ENCODE measurements at places on chromosomes 13 and 19. TPM values are rescaled to one million over a fixed set of nuclear protein-coding genes. Genes with fewer than 3 reads are reported as not detected.
A peak's percentile ranks its signal among the peaks of the same experiment; 100 is the strongest.

The UQCR11 gene
- 70.8 TPM for total RNA-seq

- H3K27ac ChIP-seq = no peak overlapping the region
- DNase-seq = no peak
- no peaks in the 10 kb centered on the region for H3K27me3 ChIP-seq
- no peak overlapping the region for H3K4me3 ChIP-seq
- no peaks in the 10 kb centered on the region for H3K36me3 ChIP-seq
Measured at GRCh38 chr13:83100237-83100636, 782.0 kb downstream of the SLITRK1 start.

The PLIN5 gene
- 7.1 TPM for total RNA-seq

DNA sequence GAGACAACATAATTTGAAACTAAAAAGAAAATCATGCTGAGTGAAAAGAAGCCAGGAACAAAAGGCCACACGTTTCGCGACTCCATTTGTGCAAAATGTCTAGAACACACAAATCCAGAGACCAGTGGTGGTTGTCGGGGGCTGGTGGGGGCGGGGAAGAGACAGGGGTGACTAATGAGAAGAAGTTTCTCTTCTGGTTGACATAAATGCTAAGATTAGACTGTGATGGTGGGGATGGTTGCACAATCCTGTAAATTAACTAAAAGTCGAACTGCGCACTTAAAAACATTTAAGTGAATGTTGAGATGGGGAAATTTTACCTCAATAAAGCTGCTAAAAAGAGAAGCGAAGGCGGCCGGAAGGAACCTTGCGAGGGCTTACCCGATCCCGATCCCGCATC lies 7.1 kb downstream of the AKAP8 start:
- peaks cover 40% of the 10 kb centered on the region for H3K4me1 ChIP-seq
- H3K27me3 ChIP-seq = no peaks in the 10 kb centered on the region
- no peak overlapping the region for H3K27ac ChIP-seq
- DNase-seq = no peak
- H3K36me3 ChIP-seq = peaks cover 72% of the 10 kb centered on the region
- H3K4me3 ChIP-seq = no peak overlapping the region

GRCh38 chr19:2982983-2983350 lies 5.6 kb downstream of the TLE6 start:
- DNase-seq = peak; percentile 94
- peak overlapping the region; percentile 37 for H3K4me3 ChIP-seq
- H3K36me3 ChIP-seq = no peaks in the 10 kb centered on the region

The BEST2 gene
- total RNA-seq = 41.4 TPM

DNA sequence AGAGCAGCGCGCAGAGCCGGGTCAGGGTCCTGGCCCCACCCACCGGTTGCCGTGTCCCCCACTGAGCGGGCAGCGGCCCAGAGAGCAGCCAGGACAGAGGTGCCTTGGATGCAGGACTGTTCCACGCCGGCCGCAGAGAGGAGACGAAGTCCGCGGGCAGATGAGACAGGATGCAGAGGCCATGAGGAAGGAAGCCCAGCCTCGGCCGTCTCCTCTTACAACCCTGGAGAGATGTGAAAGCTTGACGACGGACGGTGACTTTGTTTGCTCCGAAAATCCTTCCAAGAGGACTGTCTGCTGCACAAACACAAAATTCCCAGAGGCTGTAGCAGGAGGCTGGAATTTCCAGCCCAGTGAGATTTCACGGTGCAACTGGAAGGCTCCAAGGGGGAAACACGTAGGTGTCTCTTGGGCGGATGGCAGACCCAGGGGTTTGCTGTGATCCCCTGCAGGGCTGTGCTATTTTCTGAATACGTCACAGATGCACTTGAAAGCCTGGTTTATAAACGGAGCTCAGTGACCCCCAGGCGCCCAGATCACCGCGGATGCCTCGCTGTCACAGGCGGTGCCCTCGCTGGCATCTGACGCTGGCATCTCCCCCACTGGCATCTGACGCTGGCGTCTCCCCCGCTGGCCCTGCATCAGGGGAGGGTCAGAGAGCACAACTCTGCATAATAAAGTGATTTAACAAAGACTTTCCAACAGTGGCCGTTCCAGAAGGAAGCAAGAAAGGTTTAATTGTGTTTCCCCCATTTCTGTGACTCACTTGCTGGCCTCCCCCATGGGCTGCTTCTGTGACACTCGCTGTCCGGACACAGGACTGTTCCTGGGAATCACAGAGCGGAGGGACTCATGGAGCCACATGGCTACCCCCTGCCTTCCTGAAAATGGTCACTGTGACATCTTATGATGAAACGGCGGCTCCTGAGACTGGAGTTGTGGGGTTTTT lies 62.0 kb upstream of the C13orf46 start:
- no peaks in the 10 kb centered on the region for H3K36me3 ChIP-seq
- DNase-seq = no peak
- H3K27ac ChIP-seq = peak overlapping the region; percentile 64
- H3K4me1 ChIP-seq = peaks cover 41% of the 10 kb centered on the region
- no peaks in the 10 kb centered on the region for H3K27me3 ChIP-seq

GRCh38 chr13:79043208-79043607 lies 362.8 kb downstream of the RBM26 start:
- no peak overlapping the region for H3K27ac ChIP-seq
- H3K4me1 ChIP-seq = no peaks in the 10 kb centered on the region
- H3K36me3 ChIP-seq = no peaks in the 10 kb centered on the region
- H3K4me3 ChIP-seq = no peak overlapping the region

DNA sequence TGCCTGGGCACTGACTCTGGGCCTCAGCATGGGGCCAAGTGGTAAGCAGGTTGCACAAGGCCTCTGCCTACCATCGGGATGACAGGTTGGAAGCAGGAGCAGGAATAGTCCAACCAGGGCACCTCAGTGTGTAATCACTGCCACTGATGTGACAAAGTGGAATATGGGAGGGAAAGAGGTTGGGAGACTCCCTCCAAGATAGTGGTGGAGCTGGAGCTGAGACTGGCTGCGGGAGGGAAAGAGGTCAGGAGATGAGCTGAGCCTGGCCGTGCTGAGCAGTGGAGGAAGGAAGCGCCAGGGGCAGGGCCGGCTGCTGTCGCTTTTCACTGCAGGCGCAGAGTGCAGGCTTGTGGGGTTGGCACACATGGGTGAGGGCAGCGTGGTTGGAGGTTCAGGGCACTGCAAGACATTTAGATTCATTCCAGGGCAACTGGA lies 6.8 kb downstream of the UPF3A start:
- H3K36me3 ChIP-seq = peaks cover 59% of the 10 kb centered on the region
- H3K27ac ChIP-seq = no peak overlapping the region
- no peak for DNase-seq
- H3K4me3 ChIP-seq = no peak overlapping the region
- H3K4me1 ChIP-seq = peaks cover 17% of the 10 kb centered on the region

DNA sequence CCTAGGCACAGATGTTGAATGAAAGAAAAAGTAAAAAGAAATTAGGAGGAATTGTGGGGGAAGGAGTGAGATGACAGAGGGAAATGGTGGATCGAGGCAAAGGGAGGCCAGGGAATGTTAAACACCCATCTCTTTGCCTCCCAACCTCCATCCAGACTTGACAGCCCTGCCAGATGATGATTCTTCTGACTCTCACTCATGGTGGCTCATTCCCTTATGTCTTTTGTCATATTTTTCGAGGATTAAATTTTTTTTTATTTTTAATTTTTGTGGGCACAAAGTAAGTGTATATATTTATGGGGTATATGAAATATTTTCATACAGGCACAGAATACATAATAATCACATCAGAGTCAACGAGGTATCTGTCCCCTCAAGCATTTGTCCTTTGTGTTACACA lies 42.8 kb downstream of the ADGRE1 start:
- H3K27ac ChIP-seq = no peak overlapping the region
- H3K36me3 ChIP-seq = no peaks in the 10 kb centered on the region
- H3K4me3 ChIP-seq = no peak overlapping the region
- no peak for DNase-seq
- no peaks in the 10 kb centered on the region for H3K4me1 ChIP-seq
- no peaks in the 10 kb centered on the region for H3K27me3 ChIP-seq

The ZNF730 gene
- not detected for total RNA-seq

DNA sequence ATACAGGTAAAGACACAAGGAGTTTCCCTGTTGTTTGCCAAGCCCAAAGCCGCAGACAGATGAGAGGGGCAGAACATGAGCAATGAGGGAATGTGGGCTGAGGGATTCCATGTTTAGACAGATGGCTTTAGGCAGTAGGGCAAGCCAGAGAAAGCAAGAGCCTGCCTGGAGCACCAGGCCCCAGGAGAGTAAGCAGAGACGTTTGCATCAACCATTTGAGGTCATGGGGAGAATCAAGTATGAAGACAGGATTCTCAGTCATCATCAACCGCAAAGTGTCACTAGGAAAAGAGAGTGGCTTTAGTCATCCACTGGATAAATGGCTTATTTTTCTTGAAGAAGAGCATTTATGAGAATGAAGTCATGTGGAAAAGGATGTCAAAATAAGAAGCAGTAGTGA lies 184.7 kb downstream of the COG6 start:
- no peaks in the 10 kb centered on the region for H3K4me1 ChIP-seq
- H3K27me3 ChIP-seq = no peaks in the 10 kb centered on the region
- no peaks in the 10 kb centered on the region for H3K36me3 ChIP-seq

- H3K27ac ChIP-seq = no peak overlapping the region
- H3K27me3 ChIP-seq = peaks cover 4% of the 10 kb centered on the region
- no peaks in the 10 kb centered on the region for H3K36me3 ChIP-seq
- H3K4me1 ChIP-seq = no peaks in the 10 kb centered on the region
Measured at GRCh38 chr19:35052599-35053190, 11.2 kb downstream of the HPN start.

DNA sequence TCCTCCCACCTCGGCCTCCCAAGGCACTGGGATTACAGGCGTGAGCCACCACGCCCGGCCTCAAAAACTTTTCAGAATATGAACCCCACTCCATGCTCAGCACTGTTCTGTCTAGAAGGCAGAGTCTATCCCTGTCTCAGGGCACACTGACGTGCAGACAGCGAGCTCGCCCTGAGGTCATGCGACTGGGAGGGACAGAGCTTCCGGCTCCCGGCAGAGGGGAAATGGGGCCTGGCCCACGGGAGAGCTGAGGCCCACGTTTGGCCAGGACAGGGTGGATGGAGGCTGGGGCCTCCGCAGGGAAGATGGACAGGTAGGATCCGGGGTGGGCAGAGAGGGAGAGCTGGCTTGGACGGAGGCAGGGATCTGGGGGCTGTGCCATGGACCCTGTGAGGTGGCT lies 2.8 kb upstream of the AZU1 start:
- H3K4me3 ChIP-seq = no peak overlapping the region
- peaks cover 41% of the 10 kb centered on the region for H3K27me3 ChIP-seq
- DNase-seq = no peak
- no peak overlapping the region for H3K27ac ChIP-seq
- peaks cover 24% of the 10 kb centered on the region for H3K4me1 ChIP-seq

All from suprapubic skin (tissue), 4 donors.